ENCODE measurements at places on chromosomes 4 and X.

- no peaks in the 10 kb centered on the region for H3K27me3 ChIP-seq
- DNase-seq: no peak
- no peaks in the 10 kb centered on the region for H3K4me1 ChIP-seq
Measured at GRCh38 chrX:20393944-20394343, 127.2 kb upstream of the RPS6KA3 start.

DNA sequence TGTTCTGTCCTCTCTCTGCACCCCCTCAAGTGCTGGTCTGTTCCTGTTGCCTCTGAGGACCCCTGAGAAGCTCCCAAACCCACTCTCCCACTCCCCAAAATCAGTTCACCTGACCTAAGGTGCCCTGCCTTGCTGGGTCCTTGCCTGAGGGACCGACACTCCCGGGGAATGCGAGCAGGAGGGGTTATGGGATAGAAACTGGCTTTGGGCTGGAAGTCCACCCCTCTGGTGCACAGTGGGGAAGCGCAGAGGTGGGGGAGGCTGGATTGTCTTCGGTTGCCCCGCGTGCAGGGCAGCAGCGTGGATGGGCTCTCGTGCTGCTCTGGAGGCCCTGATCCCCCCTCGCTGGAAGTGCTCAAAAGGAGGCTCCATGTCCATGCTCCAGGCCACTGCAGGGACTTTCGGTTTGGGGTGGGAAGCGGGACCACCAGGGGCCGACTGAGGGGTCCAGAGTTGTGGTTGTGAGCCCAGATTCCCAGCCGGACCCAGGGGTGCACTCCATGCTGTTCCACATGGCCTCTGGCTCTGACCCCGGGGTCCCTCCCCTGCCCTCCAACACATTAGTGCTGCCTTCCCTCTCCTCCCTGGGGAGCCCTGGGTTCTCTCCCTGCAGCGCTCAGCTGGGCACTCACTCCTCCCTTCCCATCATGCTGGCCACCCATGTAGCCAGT, 7.6 kb downstream of the SORCS2 start:
- no peak for DNase-seq
- peaks cover 8% of the 10 kb centered on the region for H3K4me1 ChIP-seq
- no peak overlapping the region for H3K27ac ChIP-seq
- H3K27me3 ChIP-seq: no peaks in the 10 kb centered on the region
- no peak overlapping the region for H3K4me3 ChIP-seq

DNA sequence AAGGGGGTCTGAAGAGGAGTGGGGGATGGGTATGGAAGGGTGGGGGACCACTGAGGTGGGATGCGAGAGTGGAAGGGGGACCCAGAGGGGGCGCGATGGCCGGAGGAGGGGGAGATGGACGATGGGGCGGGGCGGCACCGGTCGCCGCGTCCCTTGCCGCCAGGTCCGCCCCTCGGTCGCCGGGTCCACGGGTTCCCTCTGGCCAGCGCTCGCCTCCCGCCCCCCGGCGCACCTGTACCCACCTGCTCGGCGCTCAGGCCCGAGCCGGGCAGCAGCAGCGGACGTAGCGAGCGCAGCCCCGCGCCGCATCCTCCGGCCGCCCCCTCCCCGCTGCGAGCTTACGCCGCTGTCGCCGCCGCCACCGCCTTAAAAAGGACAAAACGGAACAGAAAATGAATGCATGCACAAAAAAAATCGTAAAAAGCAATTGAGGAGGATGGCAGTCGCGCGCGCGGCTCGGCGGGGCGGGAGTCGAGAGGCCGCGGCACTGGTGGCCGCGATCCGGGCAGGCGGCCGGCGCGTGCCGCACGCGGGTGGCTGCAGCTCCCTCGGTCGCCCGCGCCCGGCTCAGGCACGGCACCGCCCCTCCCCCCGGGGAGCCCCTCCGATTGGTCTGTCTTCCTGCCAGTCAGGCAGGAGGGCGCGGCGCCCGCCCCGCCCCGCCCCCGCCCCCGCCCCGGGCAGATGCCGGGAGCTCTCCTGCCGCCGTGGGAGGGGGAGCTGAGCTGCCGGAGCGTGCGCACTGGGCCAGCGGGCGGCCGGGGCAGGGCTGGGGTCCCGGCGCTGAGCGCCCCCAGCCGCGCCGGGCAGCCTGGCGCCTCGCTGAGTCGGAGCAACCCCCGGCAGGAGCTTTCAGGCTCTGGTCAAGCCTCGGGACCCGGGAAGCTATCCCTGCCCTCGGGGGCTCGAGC, at the start of gene JAKMIP1:
JAKMIP1 (minus strand) TSS at position 539 of the 911 bp plus-strand sequence. CDS start 87,699 bp downstream, outside the sequence.
- peaks cover 22% of the 10 kb centered on the region for H3K4me1 ChIP-seq
- peak; percentile 91 for DNase-seq
- no peak within 1 kb of the TSS for H3K27ac ChIP-seq
- H3K4me3 ChIP-seq: peak within 1 kb of the TSS; percentile 87

- H3K36me3 ChIP-seq: no peaks in the 10 kb centered on the region
- H3K27me3 ChIP-seq: no peaks in the 10 kb centered on the region
- DNase-seq: peak; percentile 92
- H3K4me3 ChIP-seq: peak overlapping the region; percentile 80
- H3K4me1 ChIP-seq: peaks cover 9% of the 10 kb centered on the region
Measured at GRCh38 chr4:40856840-40857362, 107.1 kb downstream of the NSUN7 start.

DNA sequence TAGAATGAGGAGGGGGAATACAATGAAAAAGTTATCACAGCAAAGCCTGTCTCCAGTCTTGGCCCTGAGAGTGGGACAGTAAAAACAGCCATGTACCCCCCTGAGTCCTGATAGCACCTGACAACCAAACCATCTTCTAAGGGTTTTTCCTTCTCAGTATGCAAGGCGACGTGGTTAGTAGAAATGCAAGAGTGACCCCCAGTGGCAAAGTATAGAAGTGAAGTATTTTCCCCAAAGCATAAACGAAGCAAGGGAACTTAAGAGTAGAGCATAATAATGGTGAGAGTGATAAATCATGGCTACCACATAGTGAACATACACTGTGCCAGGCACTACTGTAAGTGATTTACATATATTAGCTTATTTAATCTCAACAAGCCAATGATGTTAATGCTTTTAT, 52.8 kb downstream of the FAM47C start:
- H3K36me3 ChIP-seq: no peaks in the 10 kb centered on the region
- H3K27me3 ChIP-seq: no peaks in the 10 kb centered on the region
- H3K4me3 ChIP-seq: no peak overlapping the region
- no peak overlapping the region for H3K27ac ChIP-seq

- no peak overlapping the region for H3K4me3 ChIP-seq
- no peak for DNase-seq
- no peaks in the 10 kb centered on the region for H3K4me1 ChIP-seq
Measured at GRCh38 chr4:8344377-8344776, 74.8 kb downstream of the HTRA3 start.

DNA sequence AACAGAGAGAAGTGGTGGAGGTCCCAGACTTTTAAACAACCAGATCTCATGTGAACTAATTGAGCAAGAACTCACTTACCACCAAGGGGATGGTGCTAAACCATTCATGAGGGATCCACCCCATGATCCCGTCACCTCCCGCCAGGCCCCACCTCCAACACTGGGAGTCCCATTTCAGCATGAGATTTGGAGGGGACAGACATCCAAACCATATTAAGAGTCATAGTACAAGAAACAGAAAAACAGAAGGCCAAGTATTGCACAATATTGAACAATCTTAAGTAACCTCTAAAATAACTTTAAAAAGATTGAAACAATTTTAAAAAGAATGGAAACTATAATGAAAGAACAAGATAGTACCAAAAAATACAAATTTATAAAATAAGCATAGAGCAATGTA, 110.0 kb downstream of the CBR4 start:
- no peak overlapping the region for H3K4me3 ChIP-seq
- peaks cover 26% of the 10 kb centered on the region for H3K36me3 ChIP-seq
- no peaks in the 10 kb centered on the region for H3K27me3 ChIP-seq
- H3K4me1 ChIP-seq: no peaks in the 10 kb centered on the region

DNA sequence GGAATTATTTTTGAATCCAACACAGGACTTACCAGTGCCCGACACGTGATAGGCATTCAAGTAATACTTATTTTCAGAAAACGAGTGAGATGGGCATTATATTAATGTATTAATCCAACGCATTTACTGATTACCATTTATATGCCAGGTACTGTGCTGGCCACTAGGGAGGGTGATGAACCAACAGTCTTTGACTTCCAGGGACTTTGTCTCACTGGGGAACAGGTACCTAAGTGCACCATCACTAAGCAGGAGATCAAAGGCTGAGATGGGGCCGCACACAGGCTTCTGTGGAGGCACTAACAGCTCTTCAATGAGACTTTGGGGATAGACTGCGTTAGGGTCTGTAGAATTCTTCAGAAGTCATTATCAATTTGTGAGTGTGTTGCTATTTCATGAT, 5.7 kb upstream of the TADA2B start:
- no peak overlapping the region for H3K4me3 ChIP-seq
- no peaks in the 10 kb centered on the region for H3K36me3 ChIP-seq
- peaks cover 3% of the 10 kb centered on the region for H3K4me1 ChIP-seq
- H3K27ac ChIP-seq: no peak overlapping the region
- DNase-seq: no peak

DNA sequence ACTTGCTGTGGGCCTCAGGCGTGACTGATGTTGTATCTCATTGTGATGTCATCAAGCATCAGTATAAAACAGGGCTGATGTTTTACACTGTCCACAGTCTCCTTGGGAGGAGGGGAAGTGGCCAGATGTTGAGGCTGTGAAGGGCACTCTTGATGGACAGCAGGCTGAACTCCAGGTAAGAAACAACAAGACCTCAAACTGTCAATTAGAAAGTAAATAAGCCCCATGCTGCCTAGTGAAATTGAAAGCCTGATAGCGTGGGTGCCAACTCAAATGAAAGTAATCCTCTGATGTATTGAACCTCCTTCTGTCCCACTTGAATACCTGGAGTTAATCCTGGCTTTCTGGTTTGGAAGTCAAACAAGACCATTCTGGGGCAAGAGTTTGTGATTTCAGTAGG, 19.7 kb downstream of the VSIG1 start:
- no peak overlapping the region for H3K27ac ChIP-seq
- H3K4me3 ChIP-seq: no peak overlapping the region
- H3K4me1 ChIP-seq: peaks cover 13% of the 10 kb centered on the region
- no peaks in the 10 kb centered on the region for H3K27me3 ChIP-seq

DNA sequence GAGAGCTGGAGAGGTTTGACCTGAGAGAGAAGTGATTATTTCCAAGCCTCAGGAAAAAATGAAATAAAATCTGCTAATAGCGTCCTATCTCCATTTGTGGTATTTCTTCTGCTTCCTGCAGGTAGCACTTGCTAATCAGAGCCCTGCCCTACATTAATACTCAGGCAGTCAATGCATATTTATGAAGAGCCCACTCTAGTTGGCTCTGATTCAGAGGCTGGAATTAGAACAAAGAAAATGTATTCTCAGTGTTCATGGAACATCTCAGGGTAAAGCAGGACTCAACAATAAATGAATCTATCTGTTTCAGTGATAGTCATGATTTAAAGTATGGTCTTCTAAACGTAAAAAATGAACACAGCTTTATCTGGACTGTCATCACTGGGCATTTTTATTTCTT, 1.4 kb upstream of the ATP8A1 start:
- DNase-seq: no peak
- H3K4me3 ChIP-seq: peak overlapping the region; percentile 93
- H3K4me1 ChIP-seq: peaks cover 33% of the 10 kb centered on the region

DNA sequence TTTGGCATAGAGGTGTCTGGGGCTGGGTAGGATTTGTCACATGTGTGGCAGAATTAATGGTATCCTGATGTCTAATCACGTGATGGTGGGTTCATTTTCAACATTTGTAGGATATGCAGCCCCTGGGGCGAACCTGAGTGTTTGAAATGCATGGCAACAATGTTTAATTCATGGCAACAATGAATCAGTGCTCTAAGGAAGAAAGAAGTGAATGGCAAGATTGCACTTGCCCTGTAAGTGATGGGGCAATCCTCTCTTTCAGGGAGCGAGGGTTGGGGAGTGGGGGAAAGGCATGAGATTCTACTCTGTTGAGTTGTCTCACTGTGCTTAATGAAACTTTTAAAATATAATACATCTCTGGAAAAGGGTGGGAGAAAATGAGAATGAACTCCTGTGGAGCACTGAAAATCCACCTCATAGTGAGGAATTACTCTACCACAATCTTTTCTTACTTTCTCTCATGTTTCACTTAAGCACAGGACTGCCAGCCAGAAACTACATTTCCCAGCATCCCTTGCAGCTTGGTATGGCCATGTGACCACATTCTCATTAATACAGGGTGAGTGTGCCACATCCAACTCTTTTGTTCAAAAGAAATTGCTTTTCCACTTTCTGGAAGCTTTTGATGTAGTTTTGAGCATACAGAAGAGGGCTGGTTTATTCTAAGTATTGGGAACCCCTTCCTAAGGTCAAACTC, 64.0 kb upstream of the PGM2 start:
- H3K27ac ChIP-seq: no peak overlapping the region
- H3K4me3 ChIP-seq: no peak overlapping the region
- no peaks in the 10 kb centered on the region for H3K36me3 ChIP-seq
- no peaks in the 10 kb centered on the region for H3K4me1 ChIP-seq

All from neural progenitor cell (in vitro differentiated cells).